HFFc6 (cell line): ENCODE measurements at places on chromosomes 16 and 17.

- peaks cover 21% of the 10 kb centered on the region for H3K27me3 ChIP-seq
- H3K36me3 ChIP-seq, result no peaks in the 10 kb centered on the region; the same call in 1 of the 2 replicates
- no peaks in the 10 kb centered on the region for H3K4me1 ChIP-seq
- H3K4me3 ChIP-seq, result no peak overlapping the region
Measured at GRCh38 chr17:49723423-49723822, 15.7 kb upstream of the SLC35B1 start.

GRCh38 chr17:77321649-77322513 is 181.1 kb downstream of the SEC14L1 start:
- peak overlapping the region; percentile 100 for H3K27ac ChIP-seq
- H3K36me3 ChIP-seq, result peaks cover 18% of the 10 kb centered on the region
- H3K27me3 ChIP-seq, result peaks cover 12% of the 10 kb centered on the region
- H3K4me1 ChIP-seq, result peaks cover 69% of the 10 kb centered on the region
- H3K4me3 ChIP-seq, result peak overlapping the region; percentile 95

GRCh38 chr16:1774448-1774780 is 1.5 kb upstream of the MRPS34 start:
- peaks cover 26% of the 10 kb centered on the region for H3K27me3 ChIP-seq
- DNase-seq, result no peak
- H3K27ac ChIP-seq, result no peak overlapping the region
- peaks cover 7% of the 10 kb centered on the region for H3K36me3 ChIP-seq
- H3K4me3 ChIP-seq, result peak overlapping the region; percentile 95

GRCh38 chr16:86974120-86974519 is 343.1 kb downstream of the C16orf95 start:
- no peak overlapping the region for H3K27ac ChIP-seq
- no peak overlapping the region for H3K4me3 ChIP-seq

DNA sequence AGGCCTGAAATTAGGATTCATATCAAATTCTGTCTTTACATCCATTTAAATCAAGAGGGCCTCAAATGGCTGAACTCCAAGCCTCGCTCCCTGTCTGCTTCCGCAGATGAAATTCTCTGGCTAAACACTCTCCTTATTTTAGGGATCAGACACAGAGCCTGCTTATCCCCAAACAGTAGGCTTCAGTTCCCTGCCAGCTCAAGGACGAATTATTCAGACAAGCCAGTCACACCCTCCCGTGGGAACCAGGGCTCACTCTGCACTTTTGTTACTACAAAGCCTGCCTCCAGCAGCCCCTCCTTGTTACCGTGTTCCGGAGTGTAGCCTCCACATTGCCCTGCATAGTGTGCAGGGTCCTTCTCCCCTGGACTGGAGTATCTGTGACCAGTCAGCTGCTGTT is 46.6 kb upstream of the LCMT1 start:
- no peak overlapping the region for H3K27ac ChIP-seq
- H3K27me3 ChIP-seq, result peaks cover 8% of the 10 kb centered on the region
- H3K4me3 ChIP-seq, result no peak overlapping the region

- no peaks in the 10 kb centered on the region; the same call in 1 of the 2 replicates for H3K27me3 ChIP-seq
- no peak overlapping the region for H3K4me3 ChIP-seq
- no peak for DNase-seq
- peaks cover 30% of the 10 kb centered on the region for H3K36me3 ChIP-seq
- no peak overlapping the region for H3K27ac ChIP-seq
Measured at GRCh38 chr17:1532836-1533602, 16.6 kb upstream of the INPP5K start.

DNA sequence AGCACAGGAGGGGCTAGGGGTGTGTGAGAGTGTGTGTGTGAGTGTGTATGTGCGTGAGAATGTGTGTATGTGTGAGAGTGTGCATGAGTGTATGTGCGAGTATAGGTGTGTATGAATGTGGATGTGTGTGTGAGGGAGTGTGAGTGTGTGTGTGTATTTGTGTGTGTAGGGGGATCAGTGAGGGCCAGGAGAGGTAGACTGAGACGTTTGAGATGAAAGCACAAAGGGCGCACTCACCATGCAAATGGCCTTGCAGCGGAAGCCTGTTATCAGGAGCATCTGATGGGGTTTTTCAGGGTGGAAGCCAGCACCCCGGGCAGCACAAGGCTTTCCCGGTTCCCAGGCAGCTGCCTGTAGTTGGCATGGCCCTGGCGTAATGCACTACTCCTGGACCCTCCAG is 14.9 kb downstream of the WNT9B start:
- H3K4me1 ChIP-seq, result peaks cover 8% of the 10 kb centered on the region
- no peak overlapping the region for H3K4me3 ChIP-seq
- no peaks in the 10 kb centered on the region for H3K36me3 ChIP-seq
- no peak for DNase-seq
- H3K27ac ChIP-seq, result no peak overlapping the region

GRCh38 chr16:89001117-89002027 is 24.4 kb upstream of the CBFA2T3 start:
- DNase-seq, result no peak
- no peaks in the 10 kb centered on the region for H3K4me1 ChIP-seq
- peaks cover 12% of the 10 kb centered on the region for H3K36me3 ChIP-seq
- no peak overlapping the region for H3K27ac ChIP-seq
- peaks cover 7% of the 10 kb centered on the region for H3K27me3 ChIP-seq
- H3K4me3 ChIP-seq, result no peak overlapping the region

GRCh38 chr16:3363793-3364192 is 8.1 kb downstream of the OR2C1 start:
- H3K27me3 ChIP-seq, result peaks cover 13% of the 10 kb centered on the region; the same call in 1 of the 2 replicates
- H3K4me1 ChIP-seq, result peaks cover 8% of the 10 kb centered on the region
- peak overlapping the region; percentile 47; the same call in 1 of the 2 replicates for H3K27ac ChIP-seq
- H3K36me3 ChIP-seq, result peaks cover 13% of the 10 kb centered on the region
- DNase-seq, result no peak

GRCh38 chr16:80176114-80176513 is 364.7 kb upstream of the DYNLRB2 start:
- peak; percentile 25 for DNase-seq
- peaks cover 9% of the 10 kb centered on the region for H3K4me1 ChIP-seq
- H3K27me3 ChIP-seq, result no peaks in the 10 kb centered on the region
- no peaks in the 10 kb centered on the region for H3K36me3 ChIP-seq

- peaks cover 9% of the 10 kb centered on the region; the same call in 1 of the 2 replicates for H3K36me3 ChIP-seq
- no peak for DNase-seq
- no peak overlapping the region for H3K4me3 ChIP-seq
- no peak overlapping the region for H3K27ac ChIP-seq
Measured at GRCh38 chr17:17088086-17088485, 45.8 kb downstream of the MPRIP start.

DNA sequence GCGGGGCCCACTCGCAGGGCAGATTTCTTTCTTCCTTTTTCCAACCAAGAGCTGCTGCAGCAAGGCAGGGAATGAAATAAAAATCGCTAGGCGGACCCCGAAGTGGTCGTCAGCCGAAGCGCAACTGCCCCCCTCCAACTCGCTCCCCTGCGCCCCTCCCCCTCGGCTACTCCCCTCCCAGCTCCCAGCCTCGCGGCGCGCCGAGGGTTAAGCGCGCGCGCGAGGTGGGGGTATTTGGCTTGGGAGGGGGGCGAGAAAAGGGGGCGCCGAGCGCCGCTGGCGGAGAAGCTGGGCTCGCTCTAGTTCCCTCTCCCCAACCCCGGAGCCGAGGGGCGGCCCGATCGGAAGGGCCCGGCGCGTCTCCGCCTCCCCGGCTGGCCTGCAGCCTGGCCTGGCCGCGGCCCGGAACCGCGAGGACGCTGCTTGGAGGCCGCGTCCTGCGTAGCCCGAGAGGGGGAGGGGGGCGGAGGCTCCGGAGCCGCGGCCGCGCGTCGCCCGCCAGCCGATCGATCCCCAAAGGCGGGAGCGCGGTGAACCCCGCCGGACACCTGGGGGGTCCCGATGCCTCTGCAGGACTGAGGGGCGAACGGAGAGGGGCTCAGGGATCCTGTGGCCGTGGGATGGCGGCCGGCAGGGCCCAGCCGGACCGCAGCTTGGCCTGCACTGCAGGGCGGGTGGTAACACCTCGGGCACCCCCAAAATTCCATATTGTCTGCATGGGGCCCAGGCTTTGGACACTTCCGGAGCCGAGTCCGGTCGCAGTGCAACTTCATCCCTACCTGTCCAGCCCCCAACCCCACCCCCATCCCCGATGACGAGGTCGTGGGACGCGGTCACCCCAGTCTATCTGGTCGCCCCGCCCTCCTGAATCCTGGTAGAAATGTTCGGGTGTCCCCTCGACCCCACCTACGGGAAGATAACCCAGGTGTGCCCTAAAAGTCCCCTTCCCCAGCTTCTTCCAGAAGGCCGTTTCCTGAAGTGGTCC is 4.9 kb upstream of the CBX4 start:
- peaks cover 25% of the 10 kb centered on the region for H3K27me3 ChIP-seq
- peaks cover 8% of the 10 kb centered on the region; the same call in 1 of the 2 replicates for H3K4me1 ChIP-seq
- DNase-seq, result peak; percentile 30
- H3K4me3 ChIP-seq, result peak overlapping the region; percentile 86

- H3K27ac ChIP-seq, result peak overlapping the region; percentile 97
- peak; percentile 51 for DNase-seq
- peak overlapping the region; percentile 6 for H3K4me3 ChIP-seq
- H3K36me3 ChIP-seq, result peaks cover 32% of the 10 kb centered on the region
- H3K27me3 ChIP-seq, result peaks cover 65% of the 10 kb centered on the region
Measured at GRCh38 chr17:75774991-75775668, 9.5 kb upstream of the UNK start.

- no peak overlapping the region for H3K4me3 ChIP-seq
- H3K27me3 ChIP-seq, result peaks cover 10% of the 10 kb centered on the region; the same call in 1 of the 2 replicates
- H3K27ac ChIP-seq, result no peak overlapping the region
- H3K4me1 ChIP-seq, result peaks cover 13% of the 10 kb centered on the region
- no peak for DNase-seq
Measured at GRCh38 chr16:20761175-20761574, 2.6 kb upstream of the ACSM3 start.

DNA sequence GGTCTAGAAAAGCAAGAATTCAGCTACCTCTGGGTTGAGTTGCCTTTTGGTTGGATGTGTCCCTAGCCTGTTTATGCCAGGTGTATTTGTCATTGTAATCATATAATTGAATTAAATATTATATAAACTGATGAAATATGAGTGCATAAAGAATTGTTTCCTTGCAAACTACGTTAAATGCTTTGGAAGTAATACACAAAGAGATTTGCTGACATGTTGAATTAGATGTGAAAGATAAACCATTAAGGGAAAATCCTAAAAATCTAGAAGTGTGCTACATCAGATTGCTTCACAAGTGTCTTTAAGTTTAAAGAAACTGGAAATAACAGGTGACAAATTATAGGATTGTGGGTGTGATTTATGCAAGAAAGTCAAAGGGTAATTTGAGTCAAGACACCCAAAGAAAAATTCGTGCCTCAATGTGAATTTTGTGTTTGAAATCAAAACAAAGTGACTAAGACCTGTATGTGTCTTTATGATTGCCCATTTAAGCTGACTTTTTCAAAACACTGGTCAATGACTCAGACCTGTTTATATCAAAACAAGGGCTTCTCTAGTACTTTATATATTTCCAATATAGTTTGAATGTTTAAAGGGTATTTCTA is 5.1 kb upstream of the PYY start:
- no peak overlapping the region for H3K27ac ChIP-seq
- no peak overlapping the region for H3K4me3 ChIP-seq
- no peaks in the 10 kb centered on the region for H3K36me3 ChIP-seq
- peaks cover 27% of the 10 kb centered on the region for H3K27me3 ChIP-seq
- DNase-seq, result peak; percentile 32

DNA sequence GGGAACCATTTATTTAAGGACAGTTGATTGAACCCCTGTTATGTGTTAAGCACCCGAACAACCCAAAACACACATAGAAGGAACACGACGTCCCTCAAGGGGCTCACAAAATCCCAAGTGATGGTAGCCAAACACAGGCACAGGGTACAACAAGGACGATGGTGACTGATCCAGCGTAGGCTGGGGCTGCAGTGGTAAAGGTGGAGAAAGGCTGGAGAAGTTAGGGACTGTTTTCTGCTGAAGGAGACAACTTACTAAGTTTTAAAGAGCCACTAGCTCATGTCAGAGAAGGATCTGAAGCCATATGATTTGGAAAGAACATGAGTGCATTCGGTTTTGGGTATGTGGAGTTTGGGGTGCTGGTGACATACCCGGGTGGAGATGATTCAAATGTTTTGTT is 229.6 kb upstream of the TNRC6C start:
- peaks cover 34% of the 10 kb centered on the region for H3K27me3 ChIP-seq
- no peak overlapping the region for H3K27ac ChIP-seq
- H3K4me3 ChIP-seq, result no peak overlapping the region
- peaks cover 10% of the 10 kb centered on the region for H3K4me1 ChIP-seq
- no peak for DNase-seq
- no peaks in the 10 kb centered on the region for H3K36me3 ChIP-seq

DNA sequence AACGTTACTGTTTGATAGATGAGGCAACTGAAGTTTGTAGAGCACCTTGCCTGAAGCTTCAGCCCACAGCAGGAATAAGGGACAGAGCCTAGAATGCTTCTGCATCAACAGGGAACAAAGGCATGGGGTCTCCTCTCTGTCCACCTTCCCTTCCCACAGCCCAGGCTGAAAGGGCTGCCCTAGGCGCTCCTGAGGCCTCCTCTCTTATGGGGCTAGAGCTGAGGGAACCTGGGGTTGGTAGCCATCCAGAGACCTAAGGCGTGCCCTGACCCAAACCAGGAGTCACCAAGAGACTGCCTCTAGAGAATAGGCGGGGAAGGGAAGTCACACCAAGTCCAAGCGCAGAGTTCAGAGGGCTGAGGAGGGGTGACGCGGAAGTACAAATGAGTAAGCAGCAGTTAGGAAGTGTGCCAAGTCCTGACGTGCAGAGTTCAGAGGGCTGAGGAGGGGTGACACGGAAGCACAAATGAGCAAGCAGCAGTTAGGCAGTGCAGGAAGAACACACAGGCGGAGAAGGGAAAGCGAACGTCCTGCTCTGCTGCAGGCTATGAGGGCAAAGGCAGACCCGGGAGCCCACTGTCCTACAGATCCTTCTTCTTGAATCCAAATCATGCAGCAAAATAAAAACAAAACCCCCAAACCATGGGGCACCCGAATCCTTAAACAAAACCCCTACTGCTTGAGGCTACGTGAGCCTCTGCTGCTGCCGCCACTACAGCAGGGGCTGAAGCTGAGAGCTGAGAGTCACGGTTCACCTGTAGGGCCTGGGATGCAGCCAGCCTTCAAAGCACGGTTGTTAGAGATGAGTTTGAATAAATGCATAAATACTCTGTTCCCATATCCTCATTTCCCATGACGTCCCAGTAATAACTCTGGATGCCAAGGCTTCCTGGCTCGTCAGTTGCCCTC is 2.7 kb upstream of the SPG7 start:
- H3K4me1 ChIP-seq, result peaks cover 32% of the 10 kb centered on the region
- peak overlapping the region; percentile 94 for H3K27ac ChIP-seq
- no peaks in the 10 kb centered on the region; the same call in 1 of the 2 replicates for H3K36me3 ChIP-seq
- DNase-seq, result peak; percentile 83
- no peaks in the 10 kb centered on the region; the same call in 1 of the 2 replicates for H3K27me3 ChIP-seq

- peak overlapping the region; percentile 73; the same call in 1 of the 2 replicates for H3K27ac ChIP-seq
- H3K4me1 ChIP-seq, result peaks cover 10% of the 10 kb centered on the region; the same call in 1 of the 2 replicates
- peak; percentile 36 for DNase-seq
- H3K36me3 ChIP-seq, result peaks cover 77% of the 10 kb centered on the region
- H3K27me3 ChIP-seq, result no peaks in the 10 kb centered on the region; the same call in none of the 2 replicates
Measured at GRCh38 chr17:60493847-60494321, 32.2 kb downstream of the APPBP2 start.
